ENCODE measurements at places on chromosomes 13 and 19.

DNA sequence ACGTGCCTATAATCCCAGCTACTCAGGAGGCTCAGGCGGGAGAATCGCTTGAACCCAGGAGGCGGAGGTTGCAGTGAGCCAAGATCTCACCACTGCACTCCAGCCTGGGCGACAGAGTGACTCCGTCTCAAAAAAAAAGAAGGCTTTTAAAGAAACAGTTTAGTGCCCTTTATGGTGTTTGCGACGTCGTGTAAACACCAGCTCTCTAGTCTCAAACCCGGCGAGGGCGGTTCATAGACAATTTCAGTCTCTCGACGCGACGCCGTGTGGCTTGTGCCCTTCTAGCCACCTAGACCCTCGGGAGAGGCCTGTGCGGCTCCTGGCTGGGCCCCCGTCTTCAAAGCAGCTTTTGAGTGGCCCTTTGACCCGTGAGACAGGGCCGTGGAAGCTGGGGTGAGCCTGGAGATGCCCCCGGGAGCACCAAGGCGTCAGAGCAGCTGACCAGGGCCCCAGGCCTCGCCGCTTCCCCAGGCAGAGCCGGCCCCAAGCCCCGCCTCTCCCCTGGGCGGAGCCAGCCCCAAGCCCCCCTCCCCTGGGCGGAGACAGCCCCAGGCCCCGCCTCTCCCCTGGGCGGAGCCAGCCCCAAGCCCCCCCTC lies 5.0 kb upstream of the MADCAM1 start:
- DNase-seq: no peak

- no peak for DNase-seq
Measured at GRCh38 chr13:50882816-50883435, 26.7 kb upstream of the RNASEH2B start.

DNA sequence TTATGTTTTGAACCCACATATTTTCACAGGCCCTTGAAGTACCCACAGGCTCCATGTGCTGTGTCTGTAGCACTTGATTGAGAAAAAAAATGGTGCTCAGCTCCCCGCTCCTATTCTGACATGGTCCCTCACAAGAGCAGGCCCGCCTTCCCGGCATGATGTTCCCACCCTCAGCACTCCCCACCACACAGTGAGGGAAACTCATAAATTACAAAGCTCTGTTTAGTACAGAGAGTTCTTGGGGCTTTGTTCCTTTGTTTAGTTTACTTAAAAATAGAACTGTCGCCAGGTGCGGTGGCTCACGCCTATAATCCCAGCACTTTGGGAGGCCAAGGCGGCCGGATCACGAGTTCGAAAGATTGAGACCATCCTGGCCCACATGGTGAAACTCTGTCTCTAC lies 25.9 kb upstream of the ABCC4 start:
- DNase-seq: no peak

DNA sequence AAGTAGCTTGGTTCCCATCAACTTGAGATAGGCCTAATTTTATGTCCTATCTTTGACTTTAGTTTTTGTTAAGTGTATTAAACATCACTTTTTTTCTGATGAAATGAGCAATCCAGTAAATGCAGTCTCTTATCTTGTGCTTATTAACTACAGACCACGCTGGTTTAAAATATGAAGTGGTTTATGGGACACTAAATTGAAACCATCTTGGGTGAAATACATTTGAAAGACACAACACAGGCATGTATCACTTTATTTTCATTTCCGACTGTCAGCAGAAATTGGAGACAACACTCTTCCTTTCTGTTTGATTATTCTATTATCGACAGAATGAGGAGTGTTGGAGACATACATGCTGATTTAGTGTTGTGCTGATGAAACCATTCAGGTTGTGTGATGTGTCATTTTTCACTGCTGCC lies 447.7 kb downstream of the GPC6 start:
- no peak for DNase-seq

DNA sequence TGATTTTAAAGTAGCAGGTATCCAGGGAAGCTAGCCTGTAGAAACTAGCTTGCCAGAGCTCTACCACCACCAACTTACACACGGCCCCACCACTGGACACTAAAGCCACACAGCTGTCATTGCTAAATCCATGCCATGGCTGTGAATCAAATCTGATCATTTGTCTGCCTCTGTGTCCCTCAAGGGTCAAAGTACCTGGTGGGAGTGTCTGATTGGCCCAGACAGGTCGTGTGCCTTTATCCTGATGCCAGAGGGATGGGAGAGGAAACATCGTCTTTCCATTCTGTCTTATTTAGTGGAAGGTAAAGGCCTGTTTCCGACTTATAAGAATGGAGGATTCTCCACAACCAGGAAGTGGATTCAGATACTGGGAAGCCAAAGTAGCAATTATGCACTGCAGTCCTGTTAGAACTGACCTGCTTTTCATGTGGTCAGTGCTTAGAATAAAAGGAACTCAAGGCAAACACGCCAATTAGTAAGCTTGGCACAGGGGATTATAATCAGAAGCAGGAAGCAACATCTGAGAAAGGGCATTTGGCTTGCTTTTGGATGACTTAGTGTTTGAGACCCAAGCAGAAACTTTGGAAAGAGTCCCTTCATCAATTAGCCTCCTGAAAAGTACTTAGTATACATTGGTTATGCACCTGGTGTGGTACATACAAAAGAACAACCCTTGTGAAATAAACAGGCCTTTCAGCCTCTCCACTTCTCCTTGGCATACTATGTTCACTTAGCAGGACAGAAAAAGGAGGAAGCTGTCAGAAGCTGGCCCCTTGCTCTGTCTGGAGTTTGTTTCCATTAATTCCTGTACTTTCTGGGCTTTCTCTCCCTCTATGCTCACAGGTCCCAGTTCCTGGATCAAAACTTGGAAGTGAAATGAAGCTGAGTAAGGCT lies 192.4 kb downstream of the NUFIP1 start:
- no peak for DNase-seq

GRCh38 chr13:52345048-52345447 lies 60.9 kb downstream of the THSD1 start:
- DNase-seq: no peak

GRCh38 chr13:36921631-36922301 lies 1.7 kb upstream of the SMAD9 start:
- no peak for DNase-seq

DNA sequence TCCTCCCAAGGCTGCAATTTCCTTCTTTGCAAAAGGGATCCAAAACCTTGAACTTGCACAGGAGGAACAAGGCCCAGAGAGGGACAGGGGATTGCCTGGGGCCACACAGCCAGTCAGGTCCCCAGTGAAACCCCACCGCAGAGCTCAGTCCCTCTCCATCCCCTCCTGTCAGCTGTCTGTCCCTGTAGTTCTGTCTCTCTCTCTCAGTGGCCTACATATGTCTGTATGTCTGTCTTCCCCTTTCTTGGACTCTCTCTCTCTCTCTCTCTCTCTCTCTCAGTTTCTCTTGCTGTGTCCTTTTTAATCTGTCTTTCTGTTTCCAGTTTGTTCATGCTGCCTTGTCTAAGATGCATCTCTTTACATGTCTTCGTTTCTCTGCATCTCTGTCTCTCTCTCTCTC lies 11.5 kb downstream of the CEACAM19 start:
- DNase-seq: no peak

DNA sequence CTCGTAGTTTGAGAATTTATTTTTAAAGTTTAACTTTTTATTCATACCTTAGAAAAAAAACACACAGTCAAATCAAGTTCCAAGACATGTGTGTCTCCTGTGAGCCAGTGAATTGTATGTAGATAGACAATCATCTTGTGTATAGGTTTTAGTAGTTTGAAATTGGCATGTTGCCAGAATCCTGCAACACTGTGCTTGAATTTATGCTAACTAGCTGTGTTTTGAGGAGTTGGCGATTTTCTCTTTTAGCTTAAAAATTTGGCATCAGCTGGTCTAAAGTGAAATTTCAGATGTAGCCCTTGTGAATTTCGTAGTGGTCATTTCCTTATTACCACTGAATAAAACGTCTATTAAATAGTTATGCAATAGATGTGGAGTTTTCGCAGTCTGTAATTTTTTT lies 213.2 kb downstream of the ATP8A2 start:
- DNase-seq: no peak

Measured in activated CD4-positive, CD25-positive, alpha-beta regulatory T cell treated with anti-CD3 and anti-CD28 coated beads, Interleukin-2, amount 50 U/mL, for 72 hours (primary cell).